ENCODE measurements at places on chromosomes 2 and 18.

- no peak for DNase-seq
Measured at GRCh38 chr18:40006634-40007033, 1948.4 kb upstream of the PIK3C3 start.

- no peak for DNase-seq
Measured at GRCh38 chr2:49982871-49983270, 828.6 kb upstream of the FSHR start.

GRCh38 chr2:119929537-119929936 is 83.3 kb upstream of the EPB41L5 start:
- no peak for DNase-seq

- DNase-seq = no peak
Measured at GRCh38 chr2:1680222-1681016, 63.9 kb downstream of the PXDN start.

- no peak for DNase-seq
Measured at GRCh38 chr18:45059695-45060094, 379.0 kb downstream of the SETBP1 start.

- no peak for DNase-seq
Measured at GRCh38 chr2:198890490-198890889, 567.2 kb downstream of the SATB2 start.

DNA sequence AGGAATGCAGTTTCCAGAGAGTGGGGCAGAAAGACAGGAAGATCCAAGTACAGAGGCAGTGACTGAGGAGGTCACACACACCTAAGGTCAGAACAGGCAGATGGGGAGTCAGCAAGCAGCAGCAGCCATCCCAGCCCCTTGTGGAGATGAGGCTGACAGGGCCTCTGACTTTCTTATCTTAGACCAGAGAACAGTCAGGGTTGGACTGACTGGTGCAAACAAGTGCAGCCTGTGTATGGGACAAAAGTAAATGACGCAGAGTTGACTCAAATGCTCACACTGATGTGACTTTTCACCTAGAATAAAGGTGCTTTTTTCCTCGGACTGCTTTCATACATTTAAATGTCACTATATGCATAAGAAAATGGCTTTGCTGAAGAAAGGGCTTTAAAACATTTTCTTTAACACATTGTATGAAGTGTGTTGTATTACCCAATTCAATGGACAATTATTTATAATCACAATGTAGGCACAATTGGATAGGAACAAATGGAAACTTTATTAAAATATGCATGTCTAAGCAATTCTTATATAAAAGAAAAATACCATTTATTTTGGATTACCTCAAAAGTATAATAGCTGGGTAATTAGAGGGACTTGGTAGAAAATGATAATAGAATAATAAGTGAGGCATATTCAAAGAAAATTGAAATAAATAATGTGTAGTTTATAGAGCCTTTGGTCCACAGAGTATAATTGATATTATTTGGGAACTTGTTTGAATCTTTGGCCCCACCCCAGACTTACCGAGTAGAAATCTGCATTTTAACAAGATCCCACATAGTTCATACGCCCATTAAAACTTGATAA is 1321.5 kb upstream of the CELF4 start:
- DNase-seq = no peak

- no peak for DNase-seq
Measured at GRCh38 chr2:160207271-160207670, 7.2 kb upstream of the ITGB6 start.

DNA sequence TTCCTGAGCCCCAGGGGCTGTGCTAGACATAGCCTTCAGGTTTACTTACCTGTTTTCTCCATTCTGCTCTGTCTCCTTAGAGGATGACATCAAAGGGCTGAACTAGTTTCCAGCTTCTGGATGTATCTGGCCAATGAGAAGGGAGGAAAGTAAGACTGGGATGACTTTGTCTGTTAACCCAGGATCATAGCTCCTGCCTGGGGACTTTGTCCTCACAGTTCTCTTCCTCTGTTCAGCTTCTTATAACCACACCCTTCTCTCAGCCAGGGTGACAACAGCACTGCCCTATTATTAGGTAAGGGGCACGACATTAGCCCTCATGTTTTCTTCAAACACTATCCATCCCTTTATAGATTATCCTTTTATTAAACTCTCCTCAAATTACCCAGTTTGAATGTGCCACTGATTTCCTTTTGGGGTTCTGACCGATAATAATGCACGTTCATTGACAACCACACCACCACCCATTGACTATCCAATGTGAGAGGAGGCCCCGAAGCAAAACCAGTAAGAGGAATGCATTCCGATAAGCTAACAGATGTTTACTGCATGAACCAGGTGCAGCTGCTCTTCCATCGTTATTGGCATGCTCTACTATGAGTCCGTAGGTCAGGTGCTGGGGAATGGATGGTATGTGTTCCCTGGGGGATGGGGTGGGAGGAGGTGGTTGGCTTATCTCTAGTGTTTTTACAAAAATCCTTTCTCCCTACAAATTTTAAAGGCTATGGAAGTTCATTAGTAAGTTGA is 23.5 kb downstream of the TSN start:
- no peak for DNase-seq

DNA sequence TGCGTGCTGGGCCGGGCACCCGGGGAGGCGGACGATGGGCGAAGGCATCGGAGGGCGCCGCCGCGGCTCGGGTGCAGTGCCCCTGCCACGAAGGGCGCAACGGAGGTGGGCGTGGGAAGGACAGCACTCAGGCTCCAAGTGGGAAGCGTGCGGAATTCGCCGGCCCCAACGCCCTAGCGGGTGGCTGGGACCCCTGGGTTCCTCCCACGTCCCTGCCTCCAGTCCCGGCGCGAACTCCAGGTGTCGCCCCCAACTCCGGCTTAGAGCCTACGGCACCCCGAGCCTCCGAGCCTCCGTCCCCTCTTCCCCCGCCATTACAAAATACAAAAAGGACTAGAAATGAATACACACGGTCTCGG is 1.3 kb downstream of the CYP27C1 start:
- no peak for DNase-seq

DNA sequence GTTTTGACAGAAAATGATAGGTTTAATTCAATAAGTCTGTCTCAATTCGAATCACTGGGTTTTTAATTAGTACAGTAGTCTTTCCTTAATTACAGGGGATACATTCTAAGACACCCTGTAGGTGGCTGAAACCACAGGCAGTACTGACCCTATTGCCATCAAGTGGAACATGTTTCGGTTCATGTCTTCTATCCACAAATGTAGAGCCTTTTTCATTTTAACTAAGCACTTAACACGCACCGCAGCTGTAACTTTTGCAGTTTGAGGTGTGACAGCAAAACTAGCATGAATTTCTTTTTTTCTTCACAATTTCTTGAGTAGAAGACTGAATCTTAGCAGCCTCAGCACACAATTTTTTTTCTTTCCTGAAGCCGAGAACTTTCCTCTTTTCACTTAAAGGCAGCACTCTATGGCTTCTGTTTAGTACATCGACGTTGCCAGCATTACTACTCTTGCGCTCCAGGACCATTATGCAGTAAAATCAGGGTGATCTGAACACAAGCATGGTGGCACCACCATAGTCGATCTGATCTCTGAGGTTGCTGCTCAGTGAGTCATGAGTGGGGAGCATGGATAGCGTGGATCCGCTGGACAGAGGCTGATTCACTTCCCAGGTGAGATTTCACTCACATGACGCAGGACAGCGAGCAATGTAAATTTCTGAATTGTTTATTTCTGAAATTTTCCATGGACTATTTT is 805.1 kb downstream of the RNF144A start:
- no peak for DNase-seq

GRCh38 chr18:79697976-79698375 is 18.4 kb downstream of the CTDP1 start:
- no peak for DNase-seq

GRCh38 chr18:53795610-53796009 is 428.9 kb downstream of the MBD2 start:
- no peak for DNase-seq

DNA sequence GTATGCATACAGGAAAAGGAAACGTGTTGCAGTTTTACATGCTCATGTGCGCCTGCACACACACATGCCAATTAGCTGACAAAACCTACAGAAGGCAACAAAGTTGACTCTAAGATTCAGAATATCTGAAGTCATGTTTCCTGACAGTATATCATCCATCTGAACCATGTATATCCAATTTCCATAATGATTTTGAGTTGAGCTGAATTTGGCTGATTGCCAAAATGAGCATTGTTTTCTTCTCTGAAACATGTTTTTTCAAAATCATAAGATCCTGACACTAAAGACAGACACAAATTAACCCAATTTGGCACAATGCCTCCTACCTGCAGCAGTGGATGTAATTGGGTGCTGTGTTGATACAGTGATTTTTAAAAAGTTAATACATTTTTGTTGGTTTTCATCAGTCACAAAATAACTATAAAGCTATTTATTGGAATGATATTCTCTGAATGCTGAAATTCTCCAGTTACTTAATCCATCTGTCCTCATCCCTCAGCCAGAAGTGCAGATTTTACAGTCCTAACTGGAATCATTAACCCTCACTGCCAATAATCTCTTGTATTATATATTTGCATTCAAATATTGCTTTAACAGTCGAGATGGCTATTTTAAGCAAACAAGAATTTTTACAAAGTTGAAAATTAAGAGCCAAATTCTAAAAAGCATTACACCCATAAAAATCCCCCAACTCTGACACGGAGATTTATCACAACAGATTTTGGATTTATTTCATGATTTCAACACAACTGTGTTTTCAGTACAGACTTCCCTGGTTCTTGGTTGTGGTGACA is 161.7 kb upstream of the LMAN1 start:
- no peak for DNase-seq

- no peak for DNase-seq
Measured at GRCh38 chr2:39913648-39914461, 134.8 kb upstream of the THUMPD2 start.

GRCh38 chr2:216294305-216294704 is 78.0 kb downstream of the MARCHF4 start:
- no peak for DNase-seq

DNA sequence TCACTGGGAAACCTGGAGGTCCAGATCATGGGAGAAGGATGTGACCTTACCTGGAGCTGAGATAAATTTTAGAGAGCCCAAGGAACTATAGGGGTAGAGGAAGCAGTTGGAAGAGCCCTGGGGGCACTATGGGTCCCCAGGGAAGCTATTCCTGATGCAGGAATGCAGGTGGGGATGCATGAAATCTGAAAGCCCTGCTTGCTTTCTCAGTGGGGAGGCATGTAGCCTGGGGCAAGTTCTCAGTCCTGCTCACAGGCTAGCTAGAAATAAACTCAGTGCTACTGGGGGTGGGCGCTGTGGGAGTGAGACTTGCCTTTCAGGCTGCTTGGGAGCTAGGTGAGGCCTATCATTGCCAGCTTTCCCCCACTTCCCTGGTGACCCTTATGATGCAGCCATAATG is 499.7 kb downstream of the PTH2R start:
- no peak for DNase-seq

GRCh38 chr2:241088376-241088775 is 13.7 kb downstream of the MTERF4 start:
- DNase-seq = no peak

- peak; percentile 34 for DNase-seq
Measured at GRCh38 chr2:233856184-233856583, 1.8 kb upstream of the HJURP start.

DNA sequence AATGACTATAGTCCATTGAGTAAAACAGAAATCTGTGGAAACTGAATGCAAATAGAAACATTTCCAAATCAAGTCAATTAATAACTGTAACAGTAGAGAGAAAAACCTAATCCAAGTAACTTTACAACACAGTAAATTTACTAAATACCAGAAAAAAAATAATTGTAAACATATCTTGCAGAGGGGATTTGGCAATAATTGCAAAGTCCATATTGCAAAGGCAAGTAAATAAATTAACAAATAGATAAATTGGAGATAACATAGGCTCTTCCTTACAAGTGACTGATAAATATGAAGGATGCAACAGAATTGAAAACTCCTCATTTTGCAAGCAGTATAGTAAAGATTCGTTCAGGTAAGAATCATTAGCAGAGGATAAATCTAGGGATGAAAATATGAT is 65.0 kb downstream of the SMC6 start:
- DNase-seq = no peak

GRCh38 chr18:2905854-2906703 is 59.3 kb downstream of the EMILIN2 start:
- DNase-seq = no peak

GRCh38 chr2:217494557-217494956 is 508.2 kb downstream of the TNS1 start:
- no peak for DNase-seq

- DNase-seq = no peak
Measured at GRCh38 chr2:29278966-29279365, 163.8 kb downstream of the CLIP4 start.

Data from NCI-H1436 treated with DMSO at 0.1 percent for 48 hours (cell line).